Ecto neural progenitor cell (in vitro differentiated cells): ENCODE measurements at places on chromosomes 6 and 20.

GRCh38 chr6:85473748-85474147 is 23.9 kb downstream of the NT5E start:
- DNase-seq: no peak

GRCh38 chr20:44637522-44638372 is 13.8 kb downstream of the ADA start:
- DNase-seq: no peak

DNA sequence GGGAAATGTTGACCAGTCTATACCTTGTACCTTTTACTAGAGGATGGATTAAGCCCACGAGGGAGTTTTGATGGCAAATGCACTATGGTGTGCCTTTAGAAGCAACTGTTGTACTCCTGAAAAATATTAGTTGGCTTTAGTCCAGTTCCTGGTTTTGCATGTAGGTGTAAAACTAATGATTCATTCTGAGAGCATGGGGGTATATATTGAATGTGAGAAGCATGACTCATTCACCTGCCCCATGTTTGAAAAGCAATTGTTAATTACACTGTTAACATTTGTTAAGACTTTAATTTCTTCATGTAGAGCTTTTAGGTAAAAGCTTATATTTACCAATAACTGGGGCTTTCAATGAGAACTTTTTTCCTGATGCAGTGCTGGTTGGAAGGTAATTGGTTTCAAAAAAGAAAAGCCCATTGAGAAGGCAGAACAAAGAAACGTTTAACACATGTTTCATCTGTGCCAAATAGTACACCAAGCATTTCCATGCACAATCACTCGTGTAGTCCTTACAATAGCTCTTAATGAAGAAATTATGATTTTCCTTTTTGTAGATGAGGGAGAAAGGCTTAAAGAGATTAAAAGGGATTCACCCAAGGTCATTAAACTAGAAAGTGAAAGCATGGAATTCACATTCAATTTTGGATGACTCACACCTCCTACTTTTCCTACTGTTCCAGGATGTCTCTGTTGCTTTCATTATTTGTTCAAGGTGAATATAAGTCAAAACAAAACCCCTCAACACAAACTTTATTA is 134.1 kb downstream of the CCDC170 start:
- DNase-seq: no peak

DNA sequence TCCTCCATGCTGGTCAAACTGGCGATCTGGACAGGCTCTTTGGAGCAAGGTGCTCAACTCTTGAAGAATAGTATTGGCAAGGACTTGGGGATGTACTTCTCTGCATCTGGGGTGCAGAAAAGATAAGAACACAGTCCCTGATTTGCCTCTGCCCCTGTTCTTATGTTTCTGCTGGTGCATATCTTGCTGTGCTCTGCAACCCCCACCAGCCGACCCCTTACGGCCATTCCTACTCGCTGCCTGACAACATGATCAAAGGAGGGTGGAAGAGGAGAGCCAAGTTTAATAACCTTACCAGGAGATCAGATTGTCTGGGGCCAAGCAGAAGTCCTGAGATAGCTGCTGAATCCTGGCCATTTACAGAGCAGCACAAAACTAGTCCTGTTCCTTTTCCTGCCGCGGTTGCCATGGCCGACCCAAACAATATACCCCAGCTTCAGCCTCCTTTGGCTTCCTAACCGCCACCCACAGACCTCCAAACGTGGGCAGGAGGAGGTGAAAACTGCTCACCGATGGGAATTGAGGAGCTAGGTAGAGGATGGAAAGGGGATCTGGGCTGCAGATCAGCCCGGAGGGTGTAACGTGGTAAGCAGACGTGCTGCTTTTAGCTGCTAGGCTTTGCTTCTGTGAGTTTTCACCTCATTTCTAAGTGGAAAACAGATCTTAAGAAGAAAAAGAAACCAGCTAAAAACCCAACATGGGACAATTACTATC is 60.9 kb downstream of the ATXN1 start:
- no peak for DNase-seq

- no peak for DNase-seq
These were observed 13.9 kb downstream of the KCNK15 start for GRCh38 chr20:44759595-44759994.

GRCh38 chr20:32784369-32785080 is 22.3 kb downstream of the DNMT3B start:
- no peak for DNase-seq

GRCh38 chr20:51126337-51126736 is 103.4 kb upstream of the KCNG1 start:
- DNase-seq: no peak

DNA sequence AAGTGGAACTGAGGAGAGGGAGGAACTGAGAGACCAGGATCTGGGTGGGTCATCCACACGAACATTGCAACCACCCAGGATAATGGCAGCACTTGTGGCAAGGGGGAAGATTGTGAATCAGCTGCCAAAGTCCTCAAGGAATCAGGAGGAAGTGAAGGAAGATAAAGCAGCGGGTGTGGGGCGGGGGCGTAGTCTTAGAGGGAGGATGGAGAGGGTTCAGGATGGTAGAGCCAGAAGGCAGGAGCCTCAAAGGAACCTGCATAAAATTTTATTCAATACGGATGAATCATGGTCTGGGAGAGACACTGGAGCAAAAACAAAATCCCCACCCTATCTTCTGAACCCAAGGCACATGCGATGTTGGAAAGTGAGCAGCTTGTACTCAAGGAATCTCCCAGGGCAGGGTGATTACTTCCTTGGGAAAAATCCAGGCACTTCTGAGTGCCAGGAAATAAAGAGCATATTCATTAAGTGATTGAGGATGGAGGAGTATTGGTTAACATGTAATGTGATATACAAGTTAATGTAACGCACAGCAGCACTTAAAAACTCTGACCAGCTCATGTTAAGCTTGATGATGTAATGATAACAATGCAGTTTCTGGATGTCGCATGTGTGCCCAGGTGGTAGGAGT is 82.0 kb upstream of the B3GAT2 start:
- DNase-seq: no peak

DNA sequence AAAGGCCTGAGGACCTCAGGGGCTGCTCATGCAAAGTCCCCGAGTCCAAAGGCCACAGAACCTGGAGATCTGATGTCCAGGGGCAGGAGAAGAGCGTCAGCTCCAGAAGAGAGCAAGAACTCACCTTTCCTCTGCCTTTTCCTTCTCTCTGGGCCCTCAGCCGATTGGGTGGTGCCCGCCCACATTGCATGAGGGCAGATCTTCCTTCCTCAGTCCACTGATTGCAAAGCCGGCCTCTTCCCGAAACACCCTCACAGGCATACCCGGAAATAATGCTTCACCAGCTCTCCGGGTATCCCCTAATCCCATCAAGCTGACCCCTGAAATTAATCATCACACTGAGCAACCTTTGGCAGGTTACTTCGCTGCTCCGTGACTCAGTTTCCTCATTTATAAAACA is 33.4 kb downstream of the SPDEF start:
- DNase-seq: no peak

GRCh38 chr6:157725836-157726235 is 97.2 kb upstream of the SNX9 start:
- DNase-seq: no peak
